Mesothelial cell of epicardium (in vitro differentiated cells): ENCODE measurements at places on chromosomes 2 and 18. TPM values are rescaled to one million over a fixed set of nuclear protein-coding genes. Genes with fewer than 3 reads are reported as not detected.

STARD6 gene
- not detected in 3 replicates for total RNA-seq

DNA sequence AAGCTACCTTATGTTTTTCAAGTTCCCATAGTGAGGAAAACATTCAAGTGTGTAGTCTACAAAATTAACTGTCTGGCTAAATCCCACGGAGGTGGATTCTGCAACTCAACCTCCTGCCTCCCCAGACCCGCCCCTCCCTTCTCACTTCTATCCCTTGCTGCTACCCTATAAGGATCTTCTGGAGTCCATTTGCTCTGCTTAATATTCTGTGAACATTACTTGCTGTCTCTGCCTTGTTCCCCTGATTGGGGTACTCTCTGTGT, 163.2 kb downstream of the KCNE4 start:
- H3K4me1 ChIP-seq = peaks cover 27% of the 10 kb centered on the region
- H3K27me3 ChIP-seq = no peaks in the 10 kb centered on the region
- H3K27ac ChIP-seq = peak overlapping the region; percentile 88
- H3K4me3 ChIP-seq = no peak overlapping the region
- DNase-seq = no peak
- H3K36me3 ChIP-seq = peaks cover 2% of the 10 kb centered on the region

DNA sequence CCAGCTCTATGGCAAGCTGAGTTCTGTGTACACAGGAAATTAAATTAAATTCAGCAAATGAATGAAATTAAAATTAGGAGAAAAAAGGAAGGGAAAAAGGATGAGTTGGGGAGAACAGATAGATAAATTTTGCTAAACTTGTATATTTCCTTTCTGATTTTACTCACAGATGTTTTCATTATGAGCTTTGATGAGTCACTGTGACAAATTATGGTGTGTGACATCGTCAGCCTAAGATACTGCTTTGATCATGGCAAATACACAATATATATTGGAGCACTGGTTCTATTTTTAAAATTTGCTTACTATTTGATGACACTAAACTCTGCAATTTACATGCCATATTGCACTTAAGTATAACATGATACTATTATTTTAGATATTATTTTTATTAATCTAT, 464.6 kb upstream of the SPHKAP start:
- no peaks in the 10 kb centered on the region for H3K27me3 ChIP-seq
- no peak for DNase-seq
- no peak overlapping the region for H3K27ac ChIP-seq
- H3K4me3 ChIP-seq = no peak overlapping the region
- H3K4me1 ChIP-seq = no peaks in the 10 kb centered on the region

DNA sequence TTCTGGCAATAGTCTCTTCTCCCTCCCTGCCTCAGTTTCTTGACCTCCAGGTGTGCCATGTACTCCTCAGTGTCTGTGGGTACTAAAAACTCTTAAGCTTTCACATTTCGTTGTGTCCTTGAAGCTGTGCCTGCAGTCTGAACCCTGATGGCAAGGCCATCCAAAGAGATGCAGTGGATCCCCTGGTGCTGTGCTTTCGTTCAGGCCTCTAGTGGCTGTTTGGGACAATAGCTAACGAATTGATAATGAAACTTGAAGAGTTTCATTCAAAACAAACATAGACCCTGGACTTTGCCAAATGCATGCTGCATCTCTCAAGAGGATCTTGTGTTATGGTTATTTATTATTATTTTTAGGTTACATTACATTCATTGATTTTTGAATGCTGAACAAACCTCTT, 523.1 kb upstream of the FSIP2 start:
- H3K4me1 ChIP-seq = peaks cover 4% of the 10 kb centered on the region
- no peak for DNase-seq
- no peaks in the 10 kb centered on the region for H3K36me3 ChIP-seq
- no peaks in the 10 kb centered on the region for H3K27me3 ChIP-seq
- H3K4me3 ChIP-seq = no peak overlapping the region

DNAH7 gene
- 0.63 to 0.86 TPM (median 0.71 TPM) in 3 replicates for total RNA-seq

GRCh38 chr2:36352701-36353100, 2.9 kb upstream of the CRIM1 start:
- H3K36me3 ChIP-seq = no peaks in the 10 kb centered on the region
- DNase-seq = no peak
- no peaks in the 10 kb centered on the region for H3K27me3 ChIP-seq
- H3K4me3 ChIP-seq = no peak overlapping the region

- DNase-seq = no peak
- no peak overlapping the region for H3K4me3 ChIP-seq
- peaks cover 6% of the 10 kb centered on the region for H3K36me3 ChIP-seq
- no peak overlapping the region for H3K27ac ChIP-seq
These were observed 166.8 kb downstream of the ANKRD30B start for GRCh38 chr18:14914771-14915170.

TRIM54 gene
- 0.18 to 0.47 TPM (median 0.18 TPM) in 3 replicates for total RNA-seq

DNA sequence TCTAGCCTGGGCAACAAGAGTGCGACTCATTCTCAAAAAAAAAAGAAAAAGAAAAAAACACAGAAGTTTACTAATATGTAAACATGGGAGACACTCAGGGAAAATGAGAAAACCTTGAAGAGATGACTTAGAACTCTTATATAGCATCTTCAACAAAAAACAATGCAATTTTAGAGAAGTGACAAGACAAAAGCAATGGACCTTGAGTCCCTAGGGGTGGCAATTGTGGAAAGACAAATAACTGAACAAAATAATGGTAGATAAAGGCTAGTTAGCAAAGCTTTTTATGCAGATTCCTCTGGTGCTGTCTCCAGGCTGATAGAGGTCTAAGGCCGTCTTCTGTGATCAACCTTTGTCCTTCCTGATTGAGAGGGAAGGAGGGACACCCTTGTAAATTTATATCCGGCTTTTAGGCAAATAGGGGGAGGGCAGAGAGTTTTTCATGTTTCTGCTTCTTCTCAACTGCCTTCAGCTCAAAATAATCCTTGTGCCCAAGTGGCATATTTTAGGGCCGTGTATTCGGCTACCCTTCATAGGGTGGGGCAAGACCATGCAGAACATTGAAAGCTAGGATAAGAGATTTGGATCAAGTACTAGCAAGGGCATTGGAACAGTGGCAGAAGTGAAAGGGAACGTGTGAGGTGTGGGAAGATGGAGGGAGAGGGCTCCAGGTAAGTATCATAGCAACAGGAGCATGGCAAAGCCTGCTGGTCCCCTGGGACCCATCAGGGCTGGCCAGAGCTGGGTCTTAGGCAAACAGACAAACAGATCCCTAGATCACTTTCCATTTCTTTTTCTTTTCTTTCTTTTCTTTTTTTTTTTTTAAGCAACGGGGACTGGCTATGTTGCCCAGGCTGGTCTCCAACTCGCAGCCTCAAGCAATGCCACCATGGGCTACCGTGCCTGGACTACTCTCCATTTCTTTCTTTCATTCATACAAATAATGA, 116.2 kb upstream of the STPG4 start:
- H3K4me1 ChIP-seq = peaks cover 15% of the 10 kb centered on the region
- H3K27ac ChIP-seq = no peak overlapping the region
- H3K27me3 ChIP-seq = no peaks in the 10 kb centered on the region
- no peak for DNase-seq
- no peaks in the 10 kb centered on the region for H3K36me3 ChIP-seq

SERPINB2 gene
- total RNA-seq = 1.00 to 1.4 TPM (median 1.2 TPM) in 3 replicates

CAPN14 gene
- 0.40 to 0.54 TPM (median 0.47 TPM) in 3 replicates for total RNA-seq

NAT8 gene
- not detected in 3 replicates for total RNA-seq

DNA sequence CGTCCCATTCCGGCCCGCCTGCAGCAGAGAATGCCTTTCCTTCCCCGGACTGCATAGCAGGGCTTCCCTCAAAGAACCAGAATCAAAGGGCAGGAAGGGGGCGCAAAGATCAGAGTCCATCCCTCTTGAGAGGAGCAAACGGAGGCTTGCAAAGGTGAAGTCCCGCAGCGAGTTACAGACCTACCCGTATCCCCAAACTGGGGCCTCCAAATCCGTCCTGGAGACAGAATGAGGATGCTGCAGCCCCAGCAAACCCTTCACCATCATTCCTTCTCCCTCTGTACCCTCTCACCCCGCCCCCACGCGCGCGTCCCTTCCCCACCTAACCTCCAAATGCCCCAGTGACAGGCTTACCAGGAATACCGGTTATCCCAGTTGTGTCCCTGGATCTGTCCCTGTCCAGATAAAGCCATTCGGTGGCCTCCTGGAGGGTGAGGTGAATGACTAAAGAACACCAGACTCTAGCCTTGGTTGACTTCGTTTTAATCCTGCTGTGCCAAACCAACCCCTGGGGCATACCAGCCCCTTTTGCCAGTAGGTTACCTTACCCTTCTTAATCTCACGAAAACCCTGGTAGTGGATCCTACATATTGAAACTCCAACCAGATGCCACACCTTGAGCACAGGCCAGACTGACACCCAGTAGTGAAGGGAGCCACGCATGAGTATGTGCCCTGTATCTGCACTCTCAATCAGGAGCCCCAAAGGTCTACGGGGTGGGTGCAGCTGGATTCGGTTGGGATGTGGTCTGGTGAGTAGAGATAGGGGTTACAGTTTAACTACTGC, 961 bp upstream of the SLC40A1 start:
- peaks cover 58% of the 10 kb centered on the region for H3K4me1 ChIP-seq
- peak overlapping the region; percentile 76 for H3K4me3 ChIP-seq
- H3K27ac ChIP-seq = peak overlapping the region; percentile 78

- no peaks in the 10 kb centered on the region for H3K27me3 ChIP-seq
- H3K36me3 ChIP-seq = peaks cover 21% of the 10 kb centered on the region
- no peak overlapping the region for H3K27ac ChIP-seq
- DNase-seq = no peak
- no peak overlapping the region for H3K4me3 ChIP-seq
These were observed 81.2 kb downstream of the STK39 start for GRCh38 chr2:168165985-168166901.

GRCh38 chr2:105611811-105612424, 132.8 kb upstream of the NCK2 start:
- peaks cover 21% of the 10 kb centered on the region for H3K4me1 ChIP-seq
- H3K27me3 ChIP-seq = no peaks in the 10 kb centered on the region
- peak overlapping the region; percentile 12 for H3K27ac ChIP-seq

DNA sequence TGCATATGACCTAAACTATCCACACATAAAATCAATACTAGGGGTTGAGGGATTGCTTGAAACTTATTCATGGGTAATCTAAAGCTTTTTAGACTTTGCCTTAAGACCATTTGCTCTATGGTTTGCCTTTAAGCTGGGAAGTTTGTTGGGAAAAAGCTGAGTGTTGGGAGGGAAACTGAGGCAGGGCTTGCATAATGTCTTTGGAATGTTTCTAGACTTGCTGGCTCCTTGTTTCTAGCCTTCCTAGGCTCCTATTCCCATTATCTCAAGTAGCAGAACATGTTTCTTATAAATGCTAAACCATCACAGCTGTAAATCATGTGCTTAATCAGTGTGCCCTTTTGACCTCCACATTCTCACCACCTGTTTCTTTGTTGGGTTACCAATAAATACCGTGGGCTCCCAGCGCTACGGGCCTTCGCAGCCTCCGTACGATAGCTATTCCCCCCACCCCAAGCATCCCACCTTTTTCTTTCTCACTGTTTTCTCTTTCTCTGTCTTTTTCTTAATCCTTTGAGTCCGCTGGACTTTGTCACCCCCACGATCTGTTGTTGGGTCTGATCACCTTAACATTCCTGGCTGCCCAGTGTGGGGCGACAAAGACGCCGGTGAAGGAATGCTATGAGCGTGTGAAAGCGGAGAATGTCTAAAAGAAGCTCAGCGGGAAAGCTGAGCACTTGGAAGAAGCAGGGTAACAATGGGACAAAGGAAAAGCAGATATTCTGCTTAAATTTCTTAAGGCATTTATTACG, 49.4 kb upstream of the CWC22 start:
- H3K27me3 ChIP-seq = no peaks in the 10 kb centered on the region
- peaks cover 14% of the 10 kb centered on the region for H3K4me1 ChIP-seq
- peak overlapping the region; percentile 32 for H3K4me3 ChIP-seq

- H3K4me1 ChIP-seq = peaks cover 22% of the 10 kb centered on the region
- H3K4me3 ChIP-seq = no peak overlapping the region
- DNase-seq = no peak
- no peak overlapping the region for H3K27ac ChIP-seq
- no peaks in the 10 kb centered on the region for H3K27me3 ChIP-seq
- H3K36me3 ChIP-seq = peaks cover 10% of the 10 kb centered on the region
These were observed 1132.2 kb downstream of the DPP10 start for GRCh38 chr2:115574667-115575066.

CNGA3 gene
- total RNA-seq = not detected in 3 replicates

CPLX4 gene
- not detected in 3 replicates for total RNA-seq

PID1 gene
- total RNA-seq = 2.0 to 2.4 TPM (median 2.1 TPM) in 3 replicates

GRCh38 chr18:908758-909724, 4.4 kb downstream of the ADCYAP1 start:
- H3K4me3 ChIP-seq = peak overlapping the region; percentile 54
- peaks cover 24% of the 10 kb centered on the region for H3K4me1 ChIP-seq
- no peak overlapping the region for H3K27ac ChIP-seq
- DNase-seq = no peak
- peaks cover 95% of the 10 kb centered on the region for H3K27me3 ChIP-seq
- no peaks in the 10 kb centered on the region for H3K36me3 ChIP-seq

DNA sequence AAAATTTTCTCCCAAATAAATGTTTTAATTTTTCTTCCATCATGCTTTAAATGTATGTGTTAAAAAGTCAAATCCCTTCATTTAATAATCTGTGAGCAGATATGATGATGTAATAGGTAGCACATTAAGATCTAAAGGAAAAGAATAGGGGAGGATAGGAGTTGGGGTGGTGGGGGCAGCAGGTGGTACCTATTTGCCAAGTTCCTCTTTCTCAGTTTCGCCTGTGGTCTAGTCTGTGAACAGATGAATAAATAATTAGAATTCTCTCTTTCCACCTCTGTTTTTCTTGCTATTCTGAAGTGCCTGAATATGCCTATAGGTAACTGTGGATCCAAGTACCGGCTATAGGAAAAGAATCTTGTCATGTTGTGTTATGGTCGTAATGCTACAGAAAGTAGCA, 152.5 kb downstream of the NRXN1 start:
- no peak overlapping the region for H3K27ac ChIP-seq
- no peak overlapping the region for H3K4me3 ChIP-seq
- H3K36me3 ChIP-seq = no peaks in the 10 kb centered on the region
- peaks cover 18% of the 10 kb centered on the region for H3K27me3 ChIP-seq
- no peak for DNase-seq

- H3K4me3 ChIP-seq = peak overlapping the region; percentile 93
- no peaks in the 10 kb centered on the region for H3K36me3 ChIP-seq
- peaks cover 30% of the 10 kb centered on the region for H3K4me1 ChIP-seq
- no peak for DNase-seq
These were observed 1.2 kb upstream of the SMCHD1 start for GRCh38 chr18:2654169-2654927.

DNA sequence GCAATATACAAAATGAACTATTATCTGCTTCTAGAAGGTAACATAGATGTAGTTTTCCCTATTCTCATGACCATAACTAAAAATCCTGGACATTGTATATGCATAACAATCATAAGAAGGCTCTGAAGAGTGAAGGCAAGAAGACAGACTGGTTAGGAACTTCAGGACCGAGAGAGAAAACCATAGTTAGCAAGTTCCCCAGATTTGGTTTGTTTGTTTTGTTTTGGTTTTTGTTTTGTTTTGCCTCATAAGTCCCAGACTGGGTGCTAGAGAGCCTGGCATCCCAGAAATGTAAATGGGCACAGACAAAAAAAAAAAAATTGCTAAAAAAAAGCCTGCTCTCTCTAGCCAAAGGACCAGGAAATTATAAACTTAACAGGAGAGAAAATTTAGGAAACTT, 192.2 kb upstream of the FBXO11 start:
- no peak for DNase-seq
- peaks cover 6% of the 10 kb centered on the region for H3K36me3 ChIP-seq
- no peaks in the 10 kb centered on the region for H3K27me3 ChIP-seq

SPDYA gene
- 1.3 to 2.0 TPM (median 1.7 TPM) in 3 replicates for total RNA-seq
